ENCODE measurements at places on chromosomes 5 and 9. TPM values are rescaled to one million over a fixed set of nuclear protein-coding genes. Genes with fewer than 3 reads are reported as not detected.

GRCh38 chr9:122143876-122144405, 15.6 kb downstream of the NDUFA8 start:
- DNase-seq, result no peak

GRCh38 chr5:33470544-33470943, 29.8 kb downstream of the TARS1 start:
- peak; percentile 33 for DNase-seq

DNA sequence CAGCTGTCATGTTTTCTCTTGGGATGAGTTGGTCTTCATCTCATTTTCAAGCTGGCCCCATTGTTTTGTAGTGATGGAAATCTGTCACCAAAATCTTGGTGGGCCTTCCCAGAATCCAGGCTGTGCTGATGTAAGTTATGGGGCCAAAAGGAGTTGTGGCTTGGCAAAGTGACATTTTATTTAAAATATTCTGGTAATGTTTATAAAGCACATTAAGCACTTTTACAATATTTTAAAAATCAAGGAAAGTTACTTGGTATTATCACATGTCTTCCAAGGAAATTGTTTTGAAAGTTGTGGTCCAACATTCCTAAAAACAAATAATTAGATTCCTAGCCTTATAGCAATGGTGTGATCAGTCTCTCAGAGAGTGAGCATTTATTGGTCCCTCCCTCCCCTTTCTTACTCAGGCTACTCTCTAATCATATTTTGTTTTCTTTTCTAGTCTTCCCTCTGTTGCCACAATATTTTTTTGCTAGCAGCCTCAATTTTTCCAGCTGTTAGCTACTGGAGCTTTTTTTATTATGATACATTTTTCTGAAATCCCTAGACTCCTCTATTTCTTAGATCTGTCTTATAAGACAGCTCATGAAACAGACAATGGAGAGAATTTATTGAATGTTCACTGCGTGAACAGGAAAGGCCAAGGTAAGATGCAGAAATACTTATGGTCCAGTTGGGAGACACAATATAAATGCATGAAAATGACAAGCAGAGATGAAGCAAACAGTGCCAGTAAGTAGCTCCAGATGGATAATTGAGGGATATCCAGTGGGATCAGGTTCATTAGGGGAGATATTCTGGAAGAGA, 408.1 kb upstream of the ZNF608 start:
- peak; percentile 15 for DNase-seq

DNA sequence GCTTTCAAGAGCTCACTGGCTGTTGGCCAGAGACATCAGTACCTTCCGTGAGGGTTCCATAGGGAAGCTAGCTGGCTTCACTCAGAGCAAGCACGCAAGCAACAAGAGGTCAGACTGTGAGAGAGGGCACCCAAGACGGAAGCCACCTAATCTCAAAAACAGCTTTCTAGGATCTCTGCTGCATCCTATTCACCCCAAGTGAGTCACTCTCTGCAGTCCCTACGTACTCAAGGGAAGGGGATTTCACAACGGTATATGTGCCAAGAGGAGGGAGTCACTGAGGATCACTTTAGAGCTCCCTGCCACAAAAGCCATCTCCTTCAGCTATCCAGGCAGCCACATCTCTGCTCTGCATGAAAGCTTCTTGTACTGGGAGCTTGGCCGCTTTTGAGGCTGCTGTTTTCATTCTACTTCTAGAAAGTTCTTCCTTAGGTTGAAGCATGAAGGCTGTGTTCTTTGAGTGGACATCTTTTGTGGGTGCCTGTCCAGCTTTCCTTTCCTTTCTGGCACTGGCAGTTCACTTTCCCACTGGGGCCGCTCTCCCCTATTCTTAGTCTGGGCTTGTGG, 249.5 kb downstream of the MAN2A1 start:
- no peak for DNase-seq

GRCh38 chr9:118439441-118439840, 735.2 kb downstream of the TLR4 start:
- no peak for DNase-seq

DNA sequence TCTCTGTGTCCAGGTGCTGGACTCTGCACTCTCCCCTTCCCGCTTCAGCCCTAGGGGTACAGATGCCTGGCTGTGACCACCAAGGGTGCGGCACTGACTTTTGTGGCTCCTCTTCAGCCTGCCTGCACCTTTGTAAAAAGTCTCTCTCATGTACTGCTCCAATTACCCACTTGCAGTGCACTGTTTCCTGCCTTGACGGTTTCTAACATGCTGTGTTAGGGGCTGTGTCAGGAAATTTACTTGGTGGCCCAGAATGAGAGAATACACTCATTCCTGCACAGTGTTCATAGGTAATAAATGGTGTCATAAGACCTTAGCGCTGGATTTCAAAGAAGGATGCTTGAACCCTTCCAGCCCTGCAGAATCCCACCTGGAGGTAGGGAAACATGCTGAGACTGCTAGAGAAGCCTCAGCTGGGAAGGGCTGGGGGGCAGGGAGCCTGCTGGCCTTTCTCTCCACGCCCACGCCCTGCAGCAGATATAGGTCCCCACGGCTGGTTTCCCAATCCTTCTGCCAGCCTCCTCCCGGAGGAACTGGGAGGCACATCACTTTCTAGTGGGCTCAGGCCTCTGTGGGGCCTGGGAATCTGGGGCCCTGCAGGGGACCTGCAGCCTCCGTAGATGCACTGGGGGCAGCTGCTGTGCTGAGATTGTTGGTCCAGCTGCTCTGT, 17.6 kb upstream of the HRH2 start:
- no peak for DNase-seq

- DNase-seq, result no peak
Measured at GRCh38 chr5:66813306-66813705, 217.1 kb downstream of the MAST4 start.

- peak; percentile 36 for DNase-seq
Measured at GRCh38 chr5:172414531-172415361, 39.6 kb downstream of the SH3PXD2B start.

DNA sequence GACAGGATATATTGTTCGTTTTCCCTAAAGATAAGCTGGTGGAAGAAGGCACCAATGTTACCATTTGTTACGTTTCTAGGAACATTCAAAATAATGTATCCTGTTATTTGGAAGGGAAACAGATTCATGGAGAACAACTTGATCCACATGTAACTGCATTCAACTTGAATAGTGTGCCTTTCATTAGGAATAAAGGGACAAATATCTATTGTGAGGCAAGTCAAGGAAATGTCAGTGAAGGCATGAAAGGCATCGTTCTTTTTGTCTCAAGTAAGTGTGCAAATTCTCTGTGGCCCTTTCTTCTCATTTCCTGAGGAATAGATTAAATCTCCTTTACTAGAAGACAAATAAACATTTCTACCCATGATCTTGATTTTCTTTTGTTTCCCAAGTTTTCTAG, 38.0 kb downstream of the OSMR start:
- DNase-seq, result no peak

DNA sequence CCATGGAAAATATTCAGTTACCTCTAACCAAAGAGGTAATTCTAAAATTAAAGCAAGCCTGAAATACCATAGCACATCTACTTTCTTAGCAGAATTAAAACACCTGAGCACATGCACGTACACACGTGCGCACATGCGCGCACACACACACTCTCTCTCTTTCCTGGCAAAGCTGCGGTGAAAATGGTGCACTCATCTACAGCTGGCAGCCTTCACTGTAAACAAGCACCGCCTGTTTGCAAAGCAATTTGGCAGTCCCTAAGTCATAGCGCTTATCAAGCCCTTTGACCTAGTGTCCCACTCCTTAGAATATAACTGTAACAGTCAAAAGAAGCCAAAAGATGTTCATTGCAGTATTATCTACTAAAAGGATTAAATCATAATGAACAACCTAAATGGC, 278.7 kb downstream of the DENND1A start:
- no peak for DNase-seq

- DNase-seq, result peak; percentile 56
Measured at GRCh38 chr5:111742177-111742994, 14.6 kb downstream of the NREP start.

- no peak for DNase-seq
Measured at GRCh38 chr9:79431019-79431679, 140.6 kb upstream of the TLE4 start.

GRCh38 chr5:9534881-9535517, 10.9 kb downstream of the SEMA5A start:
- no peak for DNase-seq

DNA sequence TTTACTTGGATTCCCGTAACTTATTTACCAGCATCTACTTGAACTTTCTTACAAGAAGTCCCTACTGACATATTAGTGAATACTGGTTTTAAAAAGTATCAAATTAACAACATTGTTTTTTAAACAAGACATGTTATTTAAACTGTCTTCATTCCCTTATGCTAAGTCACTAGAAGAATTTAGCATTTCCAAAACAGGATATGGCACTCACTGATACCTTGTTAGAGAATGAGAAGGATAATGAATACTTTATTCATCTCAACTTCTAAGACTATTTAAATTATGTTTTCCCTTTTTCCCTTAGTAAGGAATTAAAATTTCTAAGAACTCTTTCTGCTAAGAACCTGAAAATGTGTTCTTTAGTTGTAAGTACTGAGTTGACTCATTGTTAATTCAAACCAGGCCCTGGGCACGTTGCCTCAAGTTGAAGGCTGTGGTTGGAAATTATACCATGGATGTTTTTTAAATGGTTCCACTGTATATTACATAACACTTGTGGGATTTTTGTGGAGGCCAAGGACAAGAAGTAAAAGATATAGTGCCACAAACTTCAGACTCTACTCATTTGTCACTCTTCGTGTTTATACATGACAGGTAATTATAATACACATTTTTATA, 219.0 kb upstream of the EDIL3 start:
- DNase-seq, result peak; percentile 93

IRX1 gene
- total RNA-seq, result 17.1 TPM

PAM gene
- 213 TPM for total RNA-seq

FKTN gene
- 11.9 TPM for total RNA-seq

CDC42SE2 gene
- 36.7 TPM for total RNA-seq

GABRA1 gene
- 2.4 TPM for total RNA-seq

HTR4 gene
- not detected for total RNA-seq

GPR150 gene
- total RNA-seq, result not detected

IARS1 gene
- total RNA-seq, result 166 TPM

SMIM32 gene
- not detected for total RNA-seq

ACTBL2 gene
- total RNA-seq, result 6.7 TPM

SNCAIP gene
- 0.91 TPM for total RNA-seq

RUFY1 gene
- total RNA-seq, result 53.2 TPM

SLC45A2 gene
- not detected for total RNA-seq

All from H4 (cell line).